BE2C (cell line): ENCODE measurements at places on chromosomes 2 and 18.

DNA sequence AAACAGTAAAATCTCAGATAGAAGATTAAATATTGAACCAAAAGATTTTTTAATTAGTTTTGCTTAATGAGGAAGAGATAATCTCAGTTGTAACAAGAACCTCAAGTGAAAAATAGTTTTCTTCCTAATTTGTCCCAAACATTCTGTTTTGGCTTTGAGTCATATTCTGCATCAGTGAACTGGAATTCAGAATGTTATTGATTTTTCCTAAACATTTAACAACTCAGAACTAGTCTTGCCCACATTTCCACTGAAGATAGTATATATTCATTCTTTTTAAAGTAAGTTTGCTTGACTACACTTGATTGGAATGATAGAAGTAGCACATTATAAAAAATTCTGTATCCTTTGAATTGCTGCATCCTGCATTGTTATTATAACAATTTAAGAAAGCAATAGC, 85.7 kb upstream of the UGP2 start:
- DNase-seq, result no peak

DNA sequence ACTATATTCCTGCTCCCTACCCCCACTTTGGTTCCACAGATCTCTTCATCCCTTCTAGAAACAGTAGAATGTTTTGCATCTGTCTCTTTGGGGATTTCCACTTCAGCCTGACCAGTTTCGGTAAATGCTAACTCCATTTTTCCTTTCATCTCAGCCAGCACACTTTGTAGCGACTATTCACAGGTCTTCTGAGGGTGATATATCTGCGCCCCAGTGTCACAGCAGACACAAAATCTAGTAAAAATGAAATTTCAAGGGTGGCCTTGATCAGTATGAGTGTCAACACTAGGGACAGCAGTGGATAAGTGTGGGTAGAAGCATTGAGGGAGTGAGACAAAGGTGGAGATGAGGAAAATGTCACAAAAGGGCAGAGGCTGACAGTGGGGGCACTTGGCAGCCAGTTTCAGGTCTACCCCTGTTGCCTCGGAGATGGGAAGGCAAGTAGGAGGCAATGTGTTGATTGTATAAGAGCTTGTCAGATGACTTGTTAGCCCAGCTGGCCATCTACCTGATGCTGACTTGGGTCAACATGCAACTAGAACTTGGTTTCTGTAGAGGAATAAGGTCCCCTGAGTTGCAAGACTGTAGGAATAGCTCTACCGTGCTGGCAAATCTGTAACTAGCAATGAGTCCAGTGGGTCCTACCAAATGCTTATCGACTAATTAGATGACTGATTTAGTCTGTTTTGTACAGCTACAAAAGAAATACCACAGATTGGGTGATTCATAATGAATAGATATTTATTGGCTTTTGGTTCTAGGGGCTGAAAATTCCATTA, 60.7 kb downstream of the CXCR4 start:
- no peak for DNase-seq

- no peak for DNase-seq
Observed at GRCh38 chr2:228657807-228658402, 476.4 kb upstream of the SPHKAP start.

DNA sequence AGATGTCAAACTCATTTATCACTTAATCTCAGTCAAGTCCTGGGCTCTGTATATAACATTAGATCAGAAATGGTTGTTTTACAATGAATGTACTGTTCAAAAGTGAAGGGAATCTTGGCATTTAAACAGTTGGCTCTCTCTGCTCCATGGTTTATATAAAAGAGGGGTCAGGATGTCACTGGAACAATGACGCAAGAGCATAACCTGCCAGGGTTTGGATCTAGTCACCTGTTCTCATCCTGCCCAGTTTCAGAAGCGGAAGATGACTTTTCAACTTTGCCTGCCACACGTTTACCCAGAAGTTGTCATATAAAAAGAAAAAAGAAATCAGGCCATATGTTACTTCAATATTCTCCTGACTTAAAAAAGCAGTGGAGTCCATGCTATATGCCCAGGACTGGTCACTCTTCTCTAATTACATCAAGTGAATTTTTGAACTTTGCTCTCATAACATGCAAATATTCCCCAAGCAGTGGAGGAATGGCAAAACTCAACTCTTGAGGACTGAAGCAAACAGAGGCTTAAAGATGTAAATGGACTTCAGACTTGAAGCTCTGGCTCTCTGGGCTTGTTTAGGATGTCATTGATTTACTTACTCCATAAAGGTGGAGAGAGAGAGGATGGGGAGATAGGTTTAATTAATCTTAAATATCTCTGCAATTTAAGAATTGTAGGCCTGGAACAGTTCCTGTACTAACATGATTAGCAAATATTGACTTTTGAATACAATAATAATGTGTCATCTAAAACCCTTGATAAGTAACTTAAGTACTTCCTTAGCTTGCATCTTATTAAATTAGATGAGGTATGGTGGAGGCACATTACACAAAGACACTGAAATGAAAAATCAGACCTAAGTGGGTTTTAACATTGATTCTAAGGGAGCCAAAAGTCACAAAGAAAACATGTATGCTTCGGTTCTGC, 58.3 kb downstream of the ETAA1 start:
- DNase-seq, result no peak

- DNase-seq, result no peak
Observed at GRCh38 chr18:40259115-40259835, 1695.8 kb upstream of the PIK3C3 start.

DNA sequence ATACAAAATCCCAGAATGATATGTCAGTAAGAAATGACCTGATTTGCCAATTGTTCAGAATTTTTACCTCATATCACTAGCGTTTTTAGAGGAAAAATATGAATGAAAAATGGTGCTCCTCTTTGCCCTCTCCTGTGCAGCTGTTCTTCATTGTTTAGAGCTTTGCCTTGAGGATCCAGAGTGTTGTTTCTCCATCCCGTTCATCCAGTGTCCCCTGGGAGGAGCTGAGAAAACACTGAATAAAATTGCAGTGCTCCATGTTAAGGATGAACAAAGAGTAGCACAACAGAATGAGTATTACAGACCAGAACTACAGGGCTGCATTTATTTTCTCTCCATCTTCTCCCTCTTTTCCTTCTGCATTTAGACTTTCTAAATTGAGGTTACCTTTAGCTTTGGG, 133.1 kb downstream of the ADCYAP1 start:
- no peak for DNase-seq

DNA sequence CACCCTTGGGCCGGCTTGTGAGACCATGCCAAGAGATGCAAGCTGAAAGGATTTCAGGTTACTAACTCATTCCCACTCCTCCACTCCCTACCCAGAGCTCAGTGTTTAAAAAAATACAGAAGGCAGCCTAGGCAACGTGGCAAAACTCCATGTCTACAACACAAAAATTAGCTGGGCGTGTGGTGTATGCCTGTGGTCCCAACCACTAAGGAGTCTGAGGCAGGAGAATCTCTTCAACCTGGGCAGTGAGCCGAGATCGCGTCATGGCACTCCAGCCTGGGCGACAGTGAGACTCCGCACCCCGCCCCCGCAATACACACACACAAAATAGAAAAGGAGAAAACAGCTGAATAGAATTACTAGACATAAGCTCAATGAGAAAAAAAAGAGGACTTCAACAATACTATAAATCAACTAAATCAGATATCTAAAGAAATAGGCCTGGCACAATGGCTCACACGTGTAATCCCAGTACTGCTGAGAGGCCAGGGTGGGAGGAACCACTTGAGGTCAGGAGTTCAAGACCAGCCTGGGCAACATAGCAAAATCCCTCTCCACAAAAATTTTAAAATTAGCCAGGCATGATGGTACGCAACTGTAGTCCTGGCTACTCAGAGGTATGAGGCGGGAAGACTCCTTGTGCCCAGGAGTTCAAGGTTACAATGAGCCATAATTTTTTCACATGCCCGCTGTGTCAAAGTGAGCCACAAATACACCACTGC, 10.1 kb downstream of the IWS1 start:
- DNase-seq, result no peak
